ENCODE measurements at places on chromosomes 3 and 15.

- DNase-seq, result peak; percentile 62
Measured at GRCh38 chr3:157119369-157119951, 40.5 kb downstream of the CCNL1 start.

- DNase-seq, result no peak
Measured at GRCh38 chr3:8822141-8822540, 52.7 kb upstream of the OXTR start.

DNA sequence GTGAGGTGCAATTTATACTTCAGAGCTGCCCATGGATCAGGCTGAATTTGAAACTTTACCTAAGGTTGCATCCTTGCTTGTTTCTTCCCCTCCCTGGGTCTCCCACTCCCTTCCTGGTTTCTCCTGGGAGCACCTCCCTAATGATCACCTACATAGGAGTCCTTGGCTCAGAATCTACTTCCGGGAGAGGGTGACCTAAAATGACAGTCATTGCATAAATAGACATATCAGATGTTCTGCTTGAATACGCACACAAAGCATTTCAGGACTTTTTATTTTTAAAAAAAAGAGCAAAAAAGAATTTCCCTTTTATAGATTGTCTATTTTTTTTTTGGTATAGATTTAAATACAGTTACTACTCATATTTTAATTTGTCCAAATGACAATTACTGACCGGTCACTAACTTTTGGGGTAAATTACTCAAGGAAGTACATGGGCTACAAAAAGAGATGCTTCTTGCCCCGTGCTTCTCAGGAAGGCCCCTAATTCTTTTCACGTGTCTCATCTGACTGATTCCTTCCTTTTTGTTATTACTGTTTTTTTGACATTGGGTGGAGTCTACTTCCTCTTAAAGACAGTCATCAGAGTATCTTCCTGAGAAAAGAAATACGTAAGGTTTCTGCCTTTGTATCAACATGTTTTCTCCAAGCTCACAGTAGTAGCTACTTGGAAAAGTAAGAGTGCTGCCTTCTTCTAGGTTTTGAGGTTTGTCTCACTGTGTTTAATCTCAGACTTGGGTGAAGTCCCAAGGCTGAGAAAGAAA lies 4.9 kb upstream of the MYZAP start:
- DNase-seq, result no peak

DNA sequence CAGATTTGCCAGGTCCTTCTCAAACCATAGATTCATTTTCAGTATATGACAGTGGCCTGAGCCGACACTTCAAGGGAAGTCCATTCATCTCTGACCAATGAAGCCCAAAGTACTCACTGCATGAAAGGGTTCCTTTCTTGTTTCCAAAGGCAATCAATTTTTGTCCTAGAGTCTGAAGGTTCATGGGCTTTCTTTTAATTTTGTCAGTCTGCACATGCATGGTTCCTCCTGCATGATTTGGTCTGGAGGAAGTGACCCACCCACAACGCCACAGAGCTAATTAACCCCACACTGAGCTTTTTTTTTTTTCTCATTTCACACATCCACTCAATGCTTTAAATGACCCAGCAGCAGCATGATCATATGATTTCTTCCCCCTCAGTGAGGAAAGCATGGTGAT lies 216.4 kb downstream of the TIGIT start:
- no peak for DNase-seq

- no peak for DNase-seq
Measured at GRCh38 chr3:6771171-6771570, 89.7 kb upstream of the GRM7 start.

- DNase-seq, result no peak
Measured at GRCh38 chr3:124296406-124296805, 304.5 kb upstream of the ROPN1 start.

DNA sequence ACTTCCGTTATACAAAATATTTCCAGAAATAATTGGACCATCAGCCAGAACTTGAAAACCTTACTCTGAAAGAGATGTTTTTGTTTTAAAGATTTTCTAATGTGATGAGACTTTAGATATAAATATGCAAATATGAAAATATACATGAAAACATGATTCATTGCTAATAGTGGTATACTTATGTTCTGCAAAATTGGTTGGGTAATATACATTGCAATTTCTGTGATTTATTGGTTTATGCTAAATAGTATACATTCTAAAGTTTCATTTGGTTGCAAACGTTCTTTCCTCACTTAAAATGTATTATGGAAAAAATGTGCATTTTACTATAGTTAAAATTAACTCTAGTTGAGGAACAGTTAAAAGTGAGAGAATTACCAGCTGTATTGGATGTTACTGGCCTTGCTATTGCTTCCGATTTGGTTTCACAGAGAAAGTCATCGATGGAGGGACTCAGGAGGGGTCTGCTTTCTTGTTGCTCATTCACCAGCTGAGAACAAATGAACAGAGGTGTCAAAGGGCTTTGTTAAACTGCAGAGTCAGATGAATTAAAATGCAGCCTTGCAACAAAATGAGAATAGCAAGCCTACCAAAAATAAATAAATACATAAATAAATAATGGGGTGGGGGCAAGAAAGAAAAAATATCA lies 149.3 kb downstream of the PEX5L start:
- DNase-seq, result no peak

GRCh38 chr15:25829073-25829472 lies 34.1 kb downstream of the ATP10A start:
- no peak for DNase-seq

GRCh38 chr3:44098656-44099415 lies 142.8 kb upstream of the TOPAZ1 start:
- DNase-seq, result no peak

- peak; percentile 37 for DNase-seq
Measured at GRCh38 chr15:72116731-72117485, 1.0 kb downstream of the MYO9A start.

DNA sequence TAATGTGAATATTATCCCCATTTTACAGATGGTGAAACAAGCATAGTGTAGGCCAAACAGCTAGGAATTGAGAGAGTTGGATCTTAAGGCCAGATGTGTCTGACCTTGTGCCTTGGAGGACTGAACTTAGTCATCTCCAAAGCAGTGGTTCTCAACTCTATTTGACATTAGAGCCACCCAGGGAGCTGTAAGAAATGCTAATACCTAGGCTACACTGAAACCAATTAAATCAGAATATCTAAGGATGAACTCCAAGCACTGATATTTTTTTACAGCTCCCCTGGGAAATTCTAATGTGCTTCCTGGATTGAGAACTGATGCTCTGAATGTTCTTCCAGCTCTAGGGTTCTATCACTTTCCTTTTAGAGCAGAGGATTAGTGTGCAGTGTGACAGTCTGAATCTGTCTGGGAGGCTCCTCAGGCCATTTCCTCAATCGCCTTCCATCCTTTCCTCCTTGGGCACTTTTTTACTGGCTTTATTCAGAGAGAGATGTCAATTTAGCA lies 32.3 kb downstream of the POLR2M start:
- DNase-seq, result no peak

DNA sequence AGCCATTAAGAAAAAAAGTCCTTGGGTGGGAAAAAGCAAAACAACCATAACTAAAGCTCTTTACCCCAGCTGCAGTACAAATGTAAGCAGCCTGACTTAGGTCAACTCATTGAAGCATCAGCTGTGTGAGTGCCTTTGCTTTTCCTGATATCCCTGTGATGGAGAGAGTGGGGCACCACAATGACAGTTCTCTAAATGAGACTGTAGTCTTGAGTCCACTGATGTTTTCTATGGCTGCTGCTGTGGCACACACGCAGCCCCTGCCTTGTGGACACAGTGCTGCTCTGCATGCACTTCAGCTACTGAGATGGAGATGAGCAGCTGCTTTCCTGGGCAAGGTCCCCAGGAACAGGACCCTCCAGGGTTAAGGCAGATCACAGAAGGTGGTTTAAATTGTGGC lies 173.2 kb downstream of the KCNAB1 start:
- DNase-seq, result no peak

DNA sequence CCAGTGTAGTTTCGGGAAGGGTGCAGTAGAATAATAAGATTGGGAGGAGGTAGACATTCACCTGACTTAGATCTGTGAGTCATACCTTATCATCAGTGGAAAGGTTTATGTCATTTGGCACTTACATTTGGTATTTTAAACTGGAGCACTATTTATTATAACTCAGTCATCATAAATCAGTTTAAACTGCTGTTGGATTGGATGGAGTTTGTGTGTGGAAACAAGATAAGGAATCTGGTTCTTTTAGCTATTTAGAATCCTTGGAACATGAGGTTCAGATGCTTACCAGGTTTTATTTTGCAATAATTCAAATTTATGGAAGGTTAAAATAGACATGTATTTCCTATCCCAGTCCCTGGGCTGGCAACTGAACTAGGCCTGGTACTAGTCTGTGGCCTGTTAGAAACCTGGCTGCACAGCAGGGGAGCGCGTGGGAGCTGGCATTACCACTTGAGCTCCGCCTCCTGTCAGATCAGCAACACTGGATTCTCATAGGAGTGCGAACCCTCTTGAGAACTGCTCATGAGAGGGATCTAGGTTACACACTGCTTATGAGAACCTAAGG lies 34.5 kb downstream of the ZFAND6 start:
- peak; percentile 16 for DNase-seq

DNA sequence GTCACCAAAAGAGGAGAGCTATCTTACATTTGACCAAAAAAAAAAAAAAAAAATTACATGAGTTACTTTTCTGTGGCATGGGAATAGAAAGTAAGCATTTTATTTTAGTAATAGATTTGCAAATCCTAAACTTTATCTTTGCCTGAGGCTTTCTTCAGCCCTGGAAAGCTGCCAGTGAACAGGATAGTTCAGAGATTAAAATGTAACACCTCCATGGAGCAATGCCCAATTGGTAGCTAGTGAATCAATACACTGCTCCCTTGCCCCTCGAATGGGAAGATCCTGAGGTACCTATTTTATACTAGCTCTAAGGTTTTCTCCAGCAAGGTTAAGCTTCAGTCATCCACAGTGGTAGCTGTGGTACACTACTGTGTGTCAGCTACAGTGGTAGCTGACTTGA lies 867.1 kb downstream of the NAALADL2 start:
- no peak for DNase-seq

DNA sequence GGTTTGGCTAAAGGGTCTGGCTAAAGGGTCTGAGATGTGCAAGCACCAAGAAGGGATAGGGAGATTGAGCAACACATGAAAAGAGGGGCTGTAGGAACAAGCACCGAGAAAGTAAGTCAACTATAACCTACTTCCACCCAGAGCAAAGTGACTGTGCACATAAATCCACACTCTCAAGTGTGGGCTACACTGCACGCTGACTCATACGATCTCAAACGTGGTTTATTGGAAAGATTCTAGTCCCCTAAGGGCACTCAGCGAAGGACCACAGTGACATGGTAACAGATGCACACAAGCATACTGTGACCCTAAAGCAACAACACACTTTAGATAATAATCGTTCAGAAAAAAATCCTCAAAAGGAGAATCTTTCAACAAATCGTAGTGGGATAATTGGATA lies 48.0 kb downstream of the EHHADH start:
- no peak for DNase-seq

DNA sequence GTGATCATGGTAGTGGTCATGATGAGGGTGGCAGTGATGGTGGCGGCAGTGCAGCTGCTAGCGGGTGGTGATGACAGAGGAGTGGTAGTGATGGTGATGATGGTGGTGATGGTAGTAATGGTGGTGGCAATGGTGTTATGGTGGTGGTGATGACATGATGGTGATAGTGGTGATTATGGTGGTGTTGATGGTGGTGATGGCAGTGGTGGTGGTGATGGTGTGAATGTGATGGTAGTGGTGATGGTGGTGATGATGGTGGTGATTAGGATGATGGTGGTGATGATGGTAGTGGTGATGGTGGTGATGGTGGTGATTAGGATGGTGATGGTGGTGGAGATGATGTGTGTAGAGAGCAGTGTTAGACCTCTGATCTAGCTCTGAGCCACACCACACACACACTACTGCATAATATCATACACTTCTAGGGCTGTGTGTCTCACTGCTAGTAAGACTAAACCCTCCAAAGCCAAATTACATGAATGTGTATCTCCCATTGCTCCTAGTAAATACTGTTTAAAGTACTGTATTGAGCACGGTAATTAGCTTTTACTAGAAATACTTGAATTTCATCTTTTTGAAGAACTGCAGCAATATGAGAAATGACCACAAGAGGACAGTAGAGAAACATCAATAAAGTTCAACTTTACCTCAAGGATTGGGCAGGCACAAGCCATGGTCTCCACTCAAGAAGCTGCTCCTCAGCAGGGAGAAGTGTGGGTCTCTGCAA lies 28.8 kb downstream of the TMED3 start:
- DNase-seq, result no peak

GRCh38 chr3:69368129-69368741 lies 17.7 kb downstream of the FRMD4B start:
- DNase-seq, result peak; percentile 33

DNA sequence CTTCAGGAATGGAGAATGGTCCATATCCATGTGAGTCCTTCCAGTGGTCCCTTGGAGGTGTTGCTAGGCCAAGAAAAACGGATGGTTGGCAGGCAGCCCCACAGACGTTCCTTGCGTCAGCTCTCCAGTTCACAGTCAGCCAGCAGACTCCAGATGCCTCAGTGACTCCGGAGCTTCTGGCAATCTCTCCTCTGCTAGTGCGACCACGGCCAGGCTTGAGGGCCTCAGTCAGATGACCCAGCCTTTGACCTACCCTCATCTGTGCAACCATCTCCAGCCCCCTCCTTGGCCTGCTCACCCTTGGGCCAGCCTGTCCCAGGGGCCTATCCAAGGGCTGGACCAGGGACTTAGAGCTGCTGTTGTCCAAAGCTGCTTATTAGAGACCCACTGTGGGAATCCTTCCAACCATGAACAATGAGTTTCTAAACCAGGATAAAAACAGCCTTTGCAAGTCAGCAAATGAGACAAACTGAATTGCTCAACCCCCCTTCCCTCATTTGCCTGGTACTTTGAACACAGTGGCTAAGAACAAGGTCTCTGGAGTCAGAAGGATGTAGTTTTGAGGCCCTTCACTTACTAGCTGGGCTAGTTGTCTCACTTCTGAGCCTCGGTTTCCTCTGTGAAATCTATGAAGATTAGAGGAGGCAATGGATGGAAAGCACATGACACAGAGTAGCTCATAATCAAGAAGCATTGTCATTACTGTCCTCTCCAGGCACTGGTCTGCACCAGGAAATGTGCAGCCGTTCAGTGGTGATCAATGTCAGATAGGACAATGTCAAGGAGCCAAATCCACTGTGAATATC lies 44.8 kb downstream of the ANP32A start:
- no peak for DNase-seq

DNA sequence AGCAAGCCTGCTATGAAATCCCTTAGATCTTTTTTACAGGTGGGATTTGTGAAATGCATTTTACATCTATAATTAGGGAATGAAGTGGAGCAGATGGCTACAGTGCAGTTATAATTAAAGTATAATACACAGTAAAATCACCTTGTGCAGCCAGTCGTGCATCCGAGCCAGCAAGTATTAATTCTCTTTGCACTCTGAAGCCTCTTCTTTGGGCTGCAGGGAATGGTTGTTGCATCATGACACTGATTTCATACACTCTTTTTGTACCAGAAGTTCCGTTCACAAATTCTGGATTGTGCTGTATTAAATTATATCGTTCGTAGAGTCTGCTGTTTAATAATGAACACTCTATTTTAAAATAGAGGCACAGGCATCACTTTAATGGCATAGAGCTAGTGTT lies 28.7 kb upstream of the TP63 start:
- no peak for DNase-seq

GRCh38 chr3:32111560-32111959 lies 5.1 kb downstream of the GPD1L start:
- no peak for DNase-seq

- DNase-seq, result no peak
Measured at GRCh38 chr15:89058376-89058775, 29.9 kb upstream of the ABHD2 start.

Measured in activated CD4-positive, alpha-beta memory T cell treated with anti-CD3 and anti-CD28 coated beads for 36 hours (primary cell).